ENCODE measurements at places on chromosomes 4 and X. TPM values are rescaled to one million over a fixed set of nuclear protein-coding genes. Genes with fewer than 3 reads are reported as not detected.

DNA sequence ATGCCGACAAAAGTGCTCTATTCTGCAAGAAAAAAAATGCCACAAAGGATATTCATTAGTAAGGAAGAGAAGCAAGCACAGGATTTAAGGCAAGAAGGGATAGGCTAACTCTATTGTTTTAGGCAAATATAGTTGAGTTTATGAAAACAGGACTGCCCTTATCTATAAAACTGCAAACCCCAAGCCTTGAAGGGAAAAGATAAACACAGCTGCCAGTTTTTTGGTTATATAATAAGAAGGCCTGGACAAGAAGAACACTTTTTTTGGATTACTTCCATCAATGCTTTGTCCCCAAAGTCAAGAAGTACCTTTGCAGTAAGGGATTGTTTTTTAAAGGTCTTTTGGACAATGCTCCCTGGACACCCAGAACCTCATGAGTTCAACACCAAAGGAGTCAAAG is 45.4 kb upstream of the WWC2 start:
- H3K27ac ChIP-seq = no peak overlapping the region
- H3K4me1 ChIP-seq = no peaks in the 10 kb centered on the region
- no peaks in the 10 kb centered on the region for H3K36me3 ChIP-seq
- no peak for DNase-seq
- H3K27me3 ChIP-seq = peaks cover 13% of the 10 kb centered on the region
- H3K4me3 ChIP-seq = no peak overlapping the region

Gene UNC5C
- total RNA-seq = not detected

DNA sequence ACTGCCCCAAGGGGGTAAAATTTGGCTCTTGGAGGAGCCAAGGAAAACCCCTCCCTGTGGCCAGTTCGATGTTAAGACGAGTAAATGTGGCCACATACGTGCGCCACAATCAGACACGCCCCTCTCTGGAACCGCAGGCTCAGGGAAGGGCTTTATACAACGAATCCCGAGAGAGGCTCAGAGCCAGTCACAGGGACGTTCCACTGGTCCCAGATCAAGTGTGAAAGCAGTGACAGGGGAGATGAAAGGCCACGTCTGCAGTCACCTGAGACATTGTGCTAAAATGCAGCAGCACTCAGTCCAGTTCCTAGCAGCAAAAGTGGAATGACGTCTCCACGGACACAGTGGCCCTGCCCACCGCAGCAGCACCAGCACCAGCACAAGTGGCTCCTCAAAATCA is 68.0 kb downstream of the ACOX3 start:
- no peak overlapping the region for H3K27ac ChIP-seq
- no peak overlapping the region for H3K4me3 ChIP-seq
- H3K4me1 ChIP-seq = no peaks in the 10 kb centered on the region
- no peaks in the 10 kb centered on the region for H3K27me3 ChIP-seq

DNA sequence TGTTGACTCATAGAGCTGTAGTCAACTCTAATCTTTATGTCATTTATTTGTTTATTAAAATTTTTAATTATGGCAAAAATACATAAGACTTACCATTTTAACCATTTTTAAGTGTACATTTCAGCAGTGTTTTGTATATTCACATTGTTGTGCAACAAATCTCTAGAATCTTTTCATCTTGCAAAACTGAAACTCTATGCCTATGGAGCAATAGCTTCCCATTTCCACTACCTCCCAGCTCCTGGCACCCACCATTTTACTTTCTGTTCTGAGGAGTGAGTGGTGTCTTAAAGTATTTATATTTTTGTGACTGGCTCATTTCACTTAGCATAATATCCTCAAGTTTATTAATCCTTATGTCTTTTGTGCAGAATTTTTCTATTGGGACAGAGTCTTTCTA is 181.0 kb downstream of the GPAT3 start:
- no peak overlapping the region for H3K27ac ChIP-seq
- no peak for DNase-seq
- H3K4me1 ChIP-seq = no peaks in the 10 kb centered on the region

DNA sequence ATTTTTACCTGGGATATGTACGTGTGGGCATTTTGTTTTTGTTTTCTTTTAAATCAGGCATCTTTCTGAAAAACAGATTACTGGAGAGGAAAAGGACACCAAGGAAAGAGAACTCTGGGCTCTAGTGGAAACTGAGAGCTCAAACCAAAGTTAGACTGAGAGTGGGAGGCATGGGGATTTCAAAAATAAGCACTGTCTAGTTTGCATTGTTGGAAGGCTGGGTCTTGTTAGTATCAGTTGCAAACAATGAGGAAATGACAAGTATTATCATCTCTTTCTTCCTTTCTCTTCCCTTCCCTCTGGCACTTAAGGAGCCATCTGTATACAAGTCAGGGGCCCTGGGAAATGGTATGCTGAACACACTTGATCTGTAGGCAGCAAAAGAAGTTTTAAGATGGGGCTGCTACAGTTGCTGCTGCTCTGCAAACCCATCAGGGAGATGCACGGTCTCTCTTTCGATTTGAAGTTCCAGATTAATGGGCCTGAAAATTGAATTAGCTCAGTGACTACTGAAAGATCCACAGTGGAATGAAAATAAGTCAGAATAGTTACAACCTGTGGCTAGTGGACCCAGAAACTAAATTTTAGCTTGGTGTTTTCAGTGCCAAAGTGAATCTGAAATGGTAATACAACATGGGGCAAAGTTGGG is 48.0 kb upstream of the GRXCR1 start:
- no peak for DNase-seq
- H3K27ac ChIP-seq = no peak overlapping the region
- peaks cover 2% of the 10 kb centered on the region for H3K27me3 ChIP-seq
- H3K4me1 ChIP-seq = no peaks in the 10 kb centered on the region

- H3K27ac ChIP-seq = peak overlapping the region; percentile 88
- peaks cover 27% of the 10 kb centered on the region for H3K36me3 ChIP-seq
- no peaks in the 10 kb centered on the region for H3K27me3 ChIP-seq
- peaks cover 31% of the 10 kb centered on the region for H3K4me1 ChIP-seq
Measured at GRCh38 chrX:47191331-47191730, 2.3 kb upstream of the UBA1 start.

Gene IDH3G
- total RNA-seq = 63.2 TPM

Gene SULT1B1
- 1.1 TPM for total RNA-seq

DNA sequence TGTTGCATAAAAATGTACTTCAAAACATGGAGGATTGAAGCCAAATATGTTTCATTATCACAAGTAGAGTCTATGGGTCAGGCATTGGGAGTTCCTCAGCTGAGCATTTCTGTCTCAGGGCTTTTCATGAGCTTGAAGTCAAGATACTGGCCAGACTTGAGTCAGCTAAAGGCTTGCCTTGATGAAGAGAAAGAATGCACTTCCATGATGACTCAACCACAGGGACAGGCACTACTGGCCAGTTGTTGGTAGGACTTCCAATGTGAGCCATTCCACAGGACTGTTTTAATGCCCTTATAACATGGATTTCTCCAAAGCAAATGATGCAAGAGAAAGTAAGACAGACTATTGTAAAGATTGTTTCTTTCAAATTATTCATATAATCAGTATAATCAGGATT is 895.6 kb downstream of the RAB28 start:
- no peak for DNase-seq
- no peak overlapping the region for H3K27ac ChIP-seq
- H3K36me3 ChIP-seq = no peaks in the 10 kb centered on the region
- no peaks in the 10 kb centered on the region for H3K4me1 ChIP-seq

DNA sequence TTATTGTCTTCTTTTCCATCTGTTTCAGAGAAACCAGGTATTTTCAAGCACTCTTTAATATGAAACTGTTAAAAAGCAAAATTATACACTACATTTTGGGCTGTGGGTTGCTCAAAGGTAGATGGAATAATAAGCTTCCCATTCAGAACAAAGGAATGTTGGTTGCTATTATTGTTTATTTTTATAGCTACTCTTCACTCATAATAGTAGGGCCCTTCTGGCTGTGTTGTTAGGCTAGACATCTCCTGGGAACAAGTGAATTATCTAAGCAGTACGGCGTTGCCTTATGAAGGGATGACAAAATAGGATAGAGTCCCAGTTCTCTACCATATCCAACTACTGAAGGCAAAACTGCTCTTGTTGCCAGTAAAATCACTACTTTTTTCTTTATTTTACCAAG is 34.2 kb downstream of the TENM3 start:
- H3K27ac ChIP-seq = no peak overlapping the region
- H3K4me3 ChIP-seq = no peak overlapping the region
- DNase-seq = no peak
- H3K4me1 ChIP-seq = no peaks in the 10 kb centered on the region
- no peaks in the 10 kb centered on the region for H3K36me3 ChIP-seq
- no peaks in the 10 kb centered on the region for H3K27me3 ChIP-seq

Gene HS6ST2
- not detected for total RNA-seq

- H3K4me1 ChIP-seq = no peaks in the 10 kb centered on the region
- no peak overlapping the region for H3K4me3 ChIP-seq
- H3K27ac ChIP-seq = no peak overlapping the region
- no peak for DNase-seq
Measured at GRCh38 chrX:107226757-107227156, 20.3 kb downstream of the DNAAF6 start.

Gene P2RY10
- 48.8 TPM for total RNA-seq

GRCh38 chr4:112142182-112142581 is 3.1 kb upstream of the FAM241A start:
- H3K27ac ChIP-seq = no peak overlapping the region
- DNase-seq = no peak
- no peaks in the 10 kb centered on the region for H3K27me3 ChIP-seq
- H3K4me3 ChIP-seq = no peak overlapping the region
